ENCODE measurements at places on chromosomes 4 and X. TPM values are rescaled to one million over a fixed set of nuclear protein-coding genes. Genes with fewer than 3 reads are reported as not detected.

DNA sequence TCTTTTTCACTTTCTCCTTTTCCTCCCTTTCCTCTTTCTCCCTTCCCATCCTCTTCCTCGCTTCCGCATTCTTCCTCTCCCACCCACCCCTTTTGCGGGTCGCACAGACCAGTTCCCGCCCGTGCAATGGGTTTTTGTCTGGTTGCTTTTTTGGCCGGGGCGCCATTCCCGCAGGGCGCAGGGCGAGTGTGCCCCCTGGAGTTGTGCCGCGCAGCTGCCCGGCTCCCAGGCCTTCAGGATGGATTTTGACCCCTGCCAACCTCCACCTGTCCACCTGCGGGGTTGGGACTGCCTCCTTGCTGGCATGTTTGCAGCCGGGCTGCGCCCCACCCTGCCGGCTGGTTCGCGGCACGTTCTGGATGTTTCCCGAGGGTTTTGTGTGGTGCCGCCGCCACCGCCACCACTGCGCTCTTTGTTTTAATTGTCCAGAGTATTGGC is 578 bp upstream of the SEL1L3 start:
- DNase-seq, result no peak

DNA sequence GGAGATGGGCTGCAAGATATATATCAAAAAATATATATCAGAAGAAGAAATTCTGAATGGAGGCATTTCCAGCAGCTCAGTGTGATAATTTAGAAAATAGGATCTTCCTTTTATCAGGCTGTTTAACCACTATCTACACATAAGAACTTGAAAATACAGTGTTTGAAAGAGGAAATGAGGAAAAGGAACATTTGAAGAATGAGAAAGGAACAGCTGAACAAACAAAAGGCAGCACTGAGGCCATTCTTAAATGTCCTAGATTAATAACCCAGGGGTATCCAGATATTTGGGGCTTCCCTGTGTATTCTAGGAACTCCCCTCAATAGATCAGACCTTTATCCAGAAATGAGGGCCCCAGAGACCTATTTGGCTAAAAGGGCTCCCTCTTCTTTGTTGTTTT is 4.1 kb downstream of the SLC39A8 start:
- DNase-seq, result no peak

DNA sequence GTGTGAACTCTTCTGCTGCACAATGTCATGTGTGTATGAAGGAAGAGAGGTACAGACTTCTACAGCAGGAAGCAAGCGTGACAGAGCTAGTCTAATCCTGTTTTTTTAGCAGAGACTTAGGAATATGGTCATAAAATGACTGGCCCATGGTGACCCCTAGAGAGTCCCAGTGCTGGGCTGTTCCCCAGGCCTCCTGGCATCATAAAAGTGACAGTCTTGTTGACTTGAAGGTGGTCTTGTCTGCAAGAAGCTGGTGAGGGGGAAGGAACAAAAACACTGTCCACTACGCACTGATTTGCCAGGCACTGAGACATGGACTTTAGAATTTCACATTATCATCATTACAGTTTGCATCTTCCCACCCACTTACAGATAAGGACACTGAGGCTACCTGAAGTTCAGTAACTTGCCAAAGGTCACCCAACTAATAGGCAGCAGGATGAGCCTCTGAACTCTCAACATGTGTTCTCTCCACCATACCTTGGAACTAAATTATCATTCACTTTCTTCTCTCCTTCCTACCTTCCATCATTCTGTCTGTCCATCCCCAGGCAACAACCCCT is 63.0 kb downstream of the HADH start:
- DNase-seq, result no peak

- no peak for DNase-seq
Observed at GRCh38 chr4:183241721-183242151, 78.3 kb downstream of the CLDN22 start.

DNA sequence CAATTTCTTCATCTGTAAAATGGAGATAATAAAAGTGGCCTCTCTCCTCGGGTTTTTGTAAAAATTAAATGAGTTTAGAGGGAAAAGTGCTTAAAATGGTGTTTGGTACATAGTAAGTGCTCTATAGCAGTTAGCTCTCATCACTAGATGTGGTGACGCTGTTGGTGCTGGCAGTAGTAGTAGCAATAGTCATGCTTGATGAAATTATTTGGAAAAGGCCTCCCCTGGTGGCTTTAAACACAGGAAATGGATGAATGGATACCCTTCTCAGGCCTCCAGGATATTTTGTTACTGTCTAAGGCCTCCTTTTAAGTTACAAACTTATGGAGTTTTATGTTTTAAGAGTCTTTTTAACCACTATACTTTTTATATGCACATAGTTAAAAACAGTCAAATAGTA is 142.9 kb downstream of the CBR4 start:
- DNase-seq, result no peak

DNA sequence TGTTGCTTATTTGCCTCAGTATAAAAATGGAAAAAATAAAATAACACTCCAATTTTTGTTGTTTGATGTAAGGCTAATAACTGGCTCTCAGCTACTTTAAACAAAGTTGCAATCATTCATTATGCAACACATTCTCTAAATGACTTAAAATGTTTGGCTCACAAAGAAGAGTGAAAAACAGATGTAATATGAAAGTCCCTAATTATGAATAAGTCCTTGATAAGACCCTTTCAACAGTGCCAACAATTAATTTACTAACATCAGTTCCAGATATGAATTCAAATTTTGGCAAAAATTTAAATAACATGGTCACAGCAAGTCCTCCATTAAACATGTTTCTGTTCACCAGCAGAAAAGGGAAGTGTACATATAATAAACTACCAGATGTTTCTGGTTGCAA is 69.8 kb downstream of the PAPSS1 start:
- no peak for DNase-seq

GRCh38 chr4:97498875-97499274 is 644.4 kb downstream of the STPG2 start:
- no peak for DNase-seq

- DNase-seq, result no peak
Observed at GRCh38 chrX:115562480-115562847, 1.5 kb downstream of the PLS3 start.

GRCh38 chrX:148647651-148648050 is 147.2 kb downstream of the AFF2 start:
- DNase-seq, result no peak

DNA sequence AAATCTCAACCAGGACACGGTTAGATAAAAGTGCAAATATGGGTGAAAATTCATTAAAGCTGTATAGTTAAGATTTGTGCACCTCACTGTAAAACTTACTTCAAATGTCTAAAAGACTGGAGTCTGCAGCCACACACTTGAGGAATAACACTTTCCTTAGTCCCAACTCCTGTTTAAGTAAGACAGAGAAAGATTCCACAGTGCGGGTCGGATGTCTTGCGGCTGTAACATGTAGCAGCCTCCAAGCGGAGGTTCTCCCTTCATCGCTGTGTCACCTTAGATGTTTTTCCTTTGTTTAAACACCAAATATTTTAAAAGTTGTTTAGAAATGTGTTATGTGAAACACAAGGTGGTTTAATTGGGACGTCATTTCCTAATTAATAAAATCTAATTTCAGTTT is 905 bp upstream of the MAEA start:
- DNase-seq, result no peak

- no peak for DNase-seq
Observed at GRCh38 chr4:84661191-84661939, 78.4 kb downstream of the CDS1 start.

- DNase-seq, result no peak
Observed at GRCh38 chr4:99803566-99804101, 13.0 kb upstream of the DAPP1 start.

DNA sequence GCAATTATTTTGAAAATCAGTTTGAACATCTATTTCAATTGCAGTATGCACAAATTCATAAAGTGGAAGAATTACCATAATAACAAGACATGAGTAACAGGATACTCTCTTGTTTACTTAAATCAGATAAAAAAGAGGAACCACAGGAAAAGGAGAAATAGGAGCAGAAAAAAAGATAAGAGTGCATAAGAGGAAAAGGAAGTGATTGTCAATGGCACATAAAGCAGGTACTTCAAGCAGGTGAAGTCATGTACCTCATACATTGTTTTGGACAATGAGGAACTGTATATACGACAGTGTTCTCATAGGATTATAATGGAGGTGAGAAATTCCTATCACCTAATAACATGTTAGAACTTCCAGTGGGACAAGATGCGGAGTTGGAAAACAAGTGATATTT is 334.5 kb upstream of the PCDH7 start:
- no peak for DNase-seq

- no peak for DNase-seq
Observed at GRCh38 chr4:5930876-5931275, 38.0 kb upstream of the CRMP1 start.

GRCh38 chr4:89055157-89056080 is 1.6 kb downstream of the FAM13A start:
- no peak for DNase-seq

DNA sequence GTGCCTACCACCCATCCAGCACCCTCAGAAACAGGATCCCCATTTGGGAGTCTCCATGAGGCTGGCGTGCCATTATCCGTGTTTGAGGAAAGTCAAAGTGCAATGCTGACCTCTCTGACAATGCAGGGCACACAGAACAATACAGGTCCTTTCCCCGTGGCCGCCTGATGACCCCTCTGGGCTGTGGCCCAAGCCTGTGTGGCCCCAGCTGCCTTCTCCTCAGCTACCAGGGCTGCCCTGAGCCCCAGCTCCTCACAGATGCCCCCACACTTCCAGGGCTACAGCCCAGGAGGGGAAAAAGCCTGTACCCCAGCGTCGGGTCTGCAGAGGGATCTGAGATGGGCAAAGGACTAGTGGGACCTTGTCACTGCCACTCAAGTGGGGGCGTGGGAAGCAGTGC is 15.5 kb downstream of the ZFYVE28 start:
- DNase-seq, result no peak

DNA sequence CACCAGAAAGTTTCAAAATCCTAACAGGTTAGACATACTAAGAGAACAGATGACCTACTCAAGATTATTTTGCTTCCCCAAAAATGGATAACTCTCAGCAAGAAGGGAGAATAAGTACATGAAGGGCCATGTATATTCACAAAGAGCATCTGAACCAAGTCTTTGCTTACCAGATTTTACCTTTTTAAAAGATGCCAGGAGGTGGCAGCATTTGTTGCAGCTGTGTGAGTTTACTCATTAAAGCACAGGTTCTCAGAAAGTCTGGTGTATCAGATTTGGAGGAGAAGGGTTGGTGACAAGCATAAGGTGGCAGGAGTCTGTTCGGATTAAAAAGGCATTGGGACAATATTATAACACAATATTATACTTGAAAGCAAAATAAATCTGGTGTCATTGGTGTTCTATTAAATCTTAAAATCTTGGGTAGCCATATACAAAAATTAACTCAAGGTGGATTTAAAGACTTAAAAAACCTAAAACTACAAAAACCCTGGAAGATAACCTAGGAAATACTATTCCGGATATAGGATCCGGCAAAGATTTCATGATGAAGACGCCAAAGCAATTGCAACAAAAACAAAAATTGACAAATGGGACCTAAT is 51.3 kb upstream of the NFKB1 start:
- DNase-seq, result no peak

DNA sequence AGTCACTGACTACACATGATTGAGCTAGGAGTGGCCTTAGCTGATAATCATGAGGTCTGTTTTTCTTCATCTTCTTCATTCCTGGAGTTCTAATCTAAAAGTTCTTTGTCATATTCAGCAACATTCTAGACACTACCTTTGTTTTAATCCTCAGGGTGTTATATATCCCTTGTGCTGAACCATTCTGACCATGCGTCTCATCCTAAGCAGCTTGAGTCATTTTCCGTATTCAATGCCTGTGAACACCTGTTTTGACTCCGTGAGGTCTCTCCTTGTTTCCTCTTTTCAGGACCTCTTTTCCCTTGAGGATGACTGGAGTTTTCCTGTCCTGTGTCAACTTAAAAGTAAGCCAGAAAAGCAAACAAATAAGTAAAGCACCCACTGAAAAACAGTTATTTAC is 597.9 kb downstream of the GBA3 start:
- no peak for DNase-seq

GRCh38 chr4:20480165-20480947 is 219.9 kb upstream of the PACRGL start:
- no peak for DNase-seq

- no peak for DNase-seq
Observed at GRCh38 chr4:152771741-152772533, 7.6 kb downstream of the TIGD4 start.

GRCh38 chrX:115968436-115969252 is 201.9 kb upstream of the AGTR2 start:
- peak; percentile 39 for DNase-seq

DNA sequence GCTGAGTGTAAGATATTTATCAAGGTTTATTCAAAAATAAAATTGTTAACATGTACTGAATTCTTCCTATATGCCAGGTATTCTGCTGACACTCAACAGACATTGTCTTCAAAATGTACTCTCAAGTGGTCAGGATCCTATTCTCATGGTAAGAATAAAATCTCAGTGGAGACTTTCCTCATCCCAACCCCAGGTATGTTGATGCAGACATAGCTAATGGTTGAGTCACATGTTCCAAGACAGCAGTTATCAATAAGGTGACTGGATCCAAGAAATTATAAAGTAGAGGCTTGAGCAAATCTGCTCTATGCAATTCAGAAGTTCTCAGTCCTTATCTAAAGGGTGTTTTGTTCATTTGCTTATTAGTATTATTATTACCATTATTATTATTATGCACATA is 115.2 kb upstream of the GABRA2 start:
- no peak for DNase-seq

DNA sequence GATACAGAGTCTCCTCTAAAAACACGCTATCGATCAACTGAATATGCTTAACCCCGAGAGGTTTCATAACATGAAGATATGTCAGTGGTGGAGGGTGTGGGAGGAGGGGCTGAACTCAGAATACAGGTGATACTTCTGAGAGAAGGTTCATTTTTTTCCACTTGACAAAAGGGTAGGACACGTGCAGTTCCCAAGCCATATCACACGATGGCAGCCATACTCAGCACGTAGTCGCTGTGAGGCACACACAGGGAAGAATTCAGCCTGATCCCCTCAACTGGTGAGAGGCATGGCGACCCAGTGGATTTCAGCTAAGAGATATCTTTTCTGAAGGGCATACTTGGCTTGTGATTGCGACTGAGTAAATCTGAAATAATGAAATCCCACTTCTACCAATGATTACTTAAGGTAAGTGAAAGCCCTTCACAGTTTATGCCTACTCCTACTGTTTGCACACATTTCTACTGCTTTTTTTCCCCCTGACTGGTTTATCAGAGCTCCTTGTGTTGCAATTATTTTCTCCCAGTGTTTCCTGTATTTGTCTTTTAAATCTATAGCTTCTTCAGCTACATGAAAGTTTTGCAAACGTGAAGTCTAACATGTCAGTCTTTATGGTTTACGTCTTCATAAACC is 133.1 kb downstream of the CORIN start:
- DNase-seq, result peak; percentile 46

ALG13 gene
- 24.0 TPM for total RNA-seq

ZMAT1 gene
- 1.3 TPM for total RNA-seq

MAGEA3 gene
- total RNA-seq, result not detected

CLDN22 gene
- total RNA-seq, result not detected

XPNPEP2 gene
- 0.19 TPM for total RNA-seq

NFKB1 gene
- 23.0 TPM for total RNA-seq

STOX2 gene
- 1.6 TPM for total RNA-seq

TLR3 gene
- 1.3 TPM for total RNA-seq

ARHGAP6 gene
- 0.84 TPM for total RNA-seq

GRIA2 gene
- 0.28 TPM for total RNA-seq
